ENCODE measurements at places on chromosomes 4 and X. TPM values are rescaled to one million over a fixed set of nuclear protein-coding genes. Genes with fewer than 3 reads are reported as not detected.

GRCh38 chrX:72253686-72254085, 14.9 kb upstream of the ERCC6L start:
- no peaks in the 10 kb centered on the region for H3K36me3 ChIP-seq
- no peak overlapping the region for H3K4me3 ChIP-seq
- H3K4me1 ChIP-seq = no peaks in the 10 kb centered on the region
- no peak for DNase-seq

- H3K4me1 ChIP-seq = no peaks in the 10 kb centered on the region
- H3K27ac ChIP-seq = no peak overlapping the region
- no peak overlapping the region for H3K4me3 ChIP-seq
- no peaks in the 10 kb centered on the region for H3K27me3 ChIP-seq
- no peak for DNase-seq
These were observed 65.7 kb upstream of the ARHGAP24 start for GRCh38 chr4:85409251-85409650.

DNA sequence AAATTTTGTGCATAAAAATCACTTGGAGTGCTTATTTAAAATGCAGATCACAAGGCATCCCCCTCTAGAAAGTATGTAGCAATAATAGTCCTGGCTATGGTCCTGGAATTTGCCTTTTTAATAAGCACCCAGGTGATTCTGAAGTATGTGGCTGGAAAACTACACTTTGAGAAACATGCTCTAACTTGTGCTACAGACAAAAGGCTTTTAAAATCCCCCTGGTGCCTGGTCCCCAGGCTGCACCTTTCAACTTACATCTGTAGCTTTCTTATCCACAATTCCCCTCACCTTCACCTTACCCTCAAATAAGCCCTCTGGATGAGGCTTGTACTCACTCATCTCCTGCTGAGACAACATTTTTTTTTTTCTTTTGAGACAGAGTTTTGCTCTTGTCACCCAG, 21.1 kb downstream of the ART3 start:
- no peak for DNase-seq
- no peak overlapping the region for H3K4me3 ChIP-seq
- no peaks in the 10 kb centered on the region for H3K27me3 ChIP-seq
- H3K36me3 ChIP-seq = no peaks in the 10 kb centered on the region
- no peaks in the 10 kb centered on the region for H3K4me1 ChIP-seq

GRCh38 chr4:110165382-110166286, 32.8 kb downstream of the ELOVL6 start:
- H3K4me1 ChIP-seq = no peaks in the 10 kb centered on the region
- DNase-seq = no peak
- no peak overlapping the region for H3K4me3 ChIP-seq
- no peaks in the 10 kb centered on the region for H3K27me3 ChIP-seq
- H3K36me3 ChIP-seq = no peaks in the 10 kb centered on the region

- DNase-seq = no peak
- no peaks in the 10 kb centered on the region for H3K4me1 ChIP-seq
- H3K27ac ChIP-seq = no peak overlapping the region
- no peaks in the 10 kb centered on the region for H3K36me3 ChIP-seq
These were observed 75.6 kb upstream of the RXFP1 start for GRCh38 chr4:158446106-158446505.

GRCh38 chrX:13607996-13608365, 38.6 kb downstream of the EGFL6 start:
- H3K4me3 ChIP-seq = no peak overlapping the region
- H3K36me3 ChIP-seq = no peaks in the 10 kb centered on the region
- DNase-seq = no peak

GRCh38 chrX:9327086-9327746, 137.6 kb upstream of the TBL1X start:
- H3K4me1 ChIP-seq = no peaks in the 10 kb centered on the region
- no peaks in the 10 kb centered on the region for H3K36me3 ChIP-seq
- no peaks in the 10 kb centered on the region for H3K27me3 ChIP-seq
- H3K4me3 ChIP-seq = no peak overlapping the region
- no peak for DNase-seq

DNA sequence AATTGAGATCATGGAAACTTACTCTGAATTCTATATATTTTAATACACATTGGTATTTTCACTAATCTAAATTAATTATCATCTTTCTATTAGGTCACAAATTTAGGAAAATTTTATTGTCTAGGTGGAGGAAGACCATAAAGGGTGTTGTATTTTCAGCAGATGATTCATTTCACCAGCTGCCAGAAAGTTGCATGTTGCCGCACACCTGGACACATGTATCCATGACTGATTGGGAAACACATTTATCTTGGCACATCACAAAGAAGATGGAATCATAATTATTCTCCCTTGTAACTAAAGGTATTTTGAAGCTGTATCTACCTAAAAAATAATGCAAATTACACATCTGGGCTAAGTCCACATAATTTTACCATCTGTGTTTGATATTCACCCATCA, 33.1 kb downstream of the SLC7A11 start:
- H3K27ac ChIP-seq = no peak overlapping the region
- no peak overlapping the region for H3K4me3 ChIP-seq
- no peak for DNase-seq

DNA sequence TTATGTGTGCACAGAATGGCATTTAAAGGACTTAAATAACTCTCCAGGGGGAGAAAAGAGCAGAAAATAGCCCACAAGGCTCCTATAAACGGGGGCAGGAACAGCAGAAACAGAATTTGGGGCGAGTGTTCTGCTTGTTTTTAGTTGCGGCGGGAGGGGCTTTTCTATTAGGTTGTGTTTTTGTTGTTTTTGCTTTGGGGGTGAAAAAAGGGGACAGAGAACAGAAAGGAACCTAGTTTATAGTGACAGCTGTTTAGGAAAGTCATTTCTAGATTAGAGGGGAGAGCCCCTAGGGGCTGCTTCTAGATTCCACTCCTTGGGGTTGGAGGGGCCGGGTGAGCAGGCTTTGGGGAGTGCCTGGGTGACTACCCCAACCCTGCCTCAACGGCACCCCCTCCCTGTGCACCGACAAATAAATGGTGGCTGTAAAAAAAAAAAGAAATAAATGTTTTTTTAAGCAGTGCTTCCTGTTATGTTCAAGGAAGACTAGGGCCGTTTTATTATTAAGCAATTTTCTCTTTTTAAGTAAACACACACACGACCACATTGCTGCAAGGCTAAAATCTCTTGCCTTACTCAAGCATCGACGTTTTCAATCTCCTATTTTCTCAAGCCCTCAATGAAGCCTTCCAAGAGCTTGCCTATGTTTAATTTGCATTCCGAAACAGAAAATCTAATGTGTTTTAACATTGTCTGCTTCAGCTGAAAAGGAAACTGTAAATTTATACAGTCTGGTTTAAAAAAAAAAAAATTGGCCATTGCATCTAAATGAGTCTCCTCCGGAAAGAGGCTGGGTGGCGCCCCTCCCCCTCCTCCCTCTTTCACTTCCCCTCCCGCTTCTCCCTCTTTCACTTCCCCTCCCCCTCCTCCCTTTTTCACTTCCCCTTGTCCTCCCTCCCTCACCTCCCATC, 123.3 kb upstream of the TBL1X start:
- no peaks in the 10 kb centered on the region for H3K36me3 ChIP-seq
- H3K4me3 ChIP-seq = peak overlapping the region; percentile 23
- peak; percentile 82 for DNase-seq
- peaks cover 20% of the 10 kb centered on the region for H3K4me1 ChIP-seq
- H3K27ac ChIP-seq = peak overlapping the region; percentile 83

- no peaks in the 10 kb centered on the region for H3K27me3 ChIP-seq
- peaks cover 34% of the 10 kb centered on the region for H3K36me3 ChIP-seq
- no peak overlapping the region for H3K4me3 ChIP-seq
- H3K27ac ChIP-seq = no peak overlapping the region
These were observed 30.0 kb downstream of the ANXA3 start for GRCh38 chr4:78581618-78582017.

The ERAS gene
- total RNA-seq = not detected

The ANK2 gene
- 14.0 TPM for total RNA-seq

The CTAG2 gene
- total RNA-seq = not detected

The TMEM187 gene
- 7.6 TPM for total RNA-seq

The FAAH2 gene
- total RNA-seq = 6.1 TPM

The TSPAN7 gene
- total RNA-seq = 54.6 TPM

The GIMD1 gene
- total RNA-seq = not detected

The XKRX gene
- total RNA-seq = 8.1 TPM

The DOK7 gene
- 4.0 TPM for total RNA-seq

The CSAG1 gene
- not detected for total RNA-seq

The TRIM2 gene
- 32.6 TPM for total RNA-seq

The RPS6KA6 gene
- 1.9 TPM for total RNA-seq
